ENCODE measurements at places on chromosomes 7 and 10.

GRCh38 chr10:22712211-22712955 is 2.0 kb downstream of the PIP4K2A start:
- DNase-seq: no peak

DNA sequence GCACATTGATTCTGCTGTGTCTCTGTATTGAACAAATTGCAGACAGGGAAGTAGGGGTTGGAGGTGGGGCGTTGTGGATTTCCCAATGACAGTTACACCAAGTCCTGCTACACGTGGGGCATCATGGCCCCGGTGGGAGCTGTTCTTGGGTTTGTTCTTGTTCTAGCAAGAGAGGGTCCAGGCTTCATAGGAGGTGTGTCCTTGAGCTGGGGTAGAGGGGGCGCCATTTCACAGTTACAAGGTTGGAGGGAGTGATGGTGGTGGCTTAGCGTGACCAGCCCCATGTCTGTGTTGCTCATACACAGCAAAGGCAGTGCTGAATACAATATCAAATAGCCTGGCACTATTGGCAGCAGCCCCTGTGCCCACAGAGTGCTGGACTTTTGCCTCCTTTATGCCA is 15.7 kb downstream of the SH2D4B start:
- DNase-seq: no peak

- no peak for DNase-seq
Observed at GRCh38 chr10:73645251-73645650, 4.0 kb upstream of the MYOZ1 start.

DNA sequence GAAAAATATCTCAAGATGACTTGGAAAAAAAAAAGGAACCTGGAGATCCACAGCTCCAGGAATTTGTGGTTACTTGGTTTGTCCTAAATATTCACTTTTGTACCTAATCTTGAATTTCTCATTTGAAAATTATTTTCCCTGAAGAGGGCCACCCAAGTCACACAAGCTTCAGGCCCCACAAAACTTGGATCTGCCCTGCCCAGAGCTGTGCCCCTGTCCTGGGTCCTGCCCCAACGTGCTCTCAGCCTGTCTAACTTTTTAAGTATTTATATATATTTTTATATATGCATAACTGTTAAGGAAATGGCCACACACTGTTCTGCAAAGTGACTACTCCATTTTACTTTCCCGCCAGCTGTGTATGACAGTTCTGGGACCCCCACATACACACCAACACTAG is 123.5 kb downstream of the ARHGAP22 start:
- no peak for DNase-seq

DNA sequence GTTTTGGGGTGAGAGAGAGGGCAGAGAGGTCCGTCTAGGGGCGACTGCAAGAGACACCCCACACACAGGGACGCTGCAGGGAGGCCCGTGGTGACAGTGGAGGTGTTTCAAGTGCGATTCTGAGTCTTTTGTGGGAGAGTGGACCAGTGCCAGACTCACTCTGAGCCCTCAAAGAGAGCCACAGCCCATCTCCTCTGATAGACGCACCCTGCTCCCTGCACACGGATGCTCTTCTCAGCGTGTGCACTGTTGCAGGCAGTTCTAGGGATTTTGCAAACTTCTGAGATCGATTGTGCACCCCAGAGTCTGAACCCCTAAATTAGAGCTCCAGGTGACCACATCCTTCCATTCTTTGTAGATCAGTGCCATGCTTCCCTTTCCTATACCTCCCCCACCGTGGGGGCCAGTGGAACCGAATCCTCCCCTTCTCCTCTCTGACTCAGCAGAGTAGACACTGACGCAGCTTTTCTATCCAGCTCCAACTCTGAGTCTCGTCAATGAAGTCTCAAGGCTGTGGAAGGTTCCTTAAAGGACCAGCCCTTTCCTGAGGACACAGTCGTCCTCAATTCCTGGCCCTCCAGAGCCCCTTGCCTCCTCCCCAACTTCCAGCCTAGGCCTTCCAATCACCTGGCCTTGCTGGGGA is 83.8 kb downstream of the TMEM130 start:
- DNase-seq: no peak

- no peak for DNase-seq
Observed at GRCh38 chr10:16408379-16408778, 28.4 kb upstream of the PTER start.

Data from non-pigmented ciliary epithelial cell (primary cell).